Stimulated activated CD4-positive, alpha-beta T cell treated with anti-CD3 and anti-CD28 coated beads, Interleukin-15, amount 100 ng/mL, for 1 hour (primary cell): ENCODE measurements at places on chromosomes 2 and 18.

- DNase-seq: no peak
Measured at GRCh38 chr2:231332388-231332787, 63.1 kb upstream of the B3GNT7 start.

GRCh38 chr18:44502790-44503189, 177.9 kb upstream of the SETBP1 start:
- DNase-seq: no peak

GRCh38 chr2:60433018-60433596, 120.3 kb downstream of the BCL11A start:
- no peak for DNase-seq

GRCh38 chr18:22503803-22504202, 86.1 kb upstream of the CTAGE1 start:
- DNase-seq: no peak

DNA sequence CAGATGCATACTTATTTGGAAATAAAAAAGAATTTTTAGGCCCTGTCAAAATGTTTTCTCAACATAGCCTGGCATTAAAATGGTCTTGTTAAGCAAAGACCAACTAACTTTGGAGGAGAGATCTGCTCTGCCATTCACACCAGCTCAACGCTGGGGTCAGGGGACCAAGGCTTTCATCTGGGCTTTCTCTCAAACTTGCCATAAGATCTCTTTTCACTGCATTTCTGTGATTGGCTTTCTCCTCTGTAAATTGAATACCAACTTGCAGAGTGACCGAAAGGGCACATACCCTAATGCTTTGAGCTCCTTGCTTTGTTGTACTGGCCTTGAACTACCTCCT, 71.2 kb downstream of the MYCN start:
- DNase-seq: no peak
